Natural killer cell (primary cell): ENCODE measurements at places on chromosomes 6 and 20. TPM values are rescaled to one million over a fixed set of nuclear protein-coding genes. Genes with fewer than 3 reads are reported as not detected.

EEF1A1 gene
- total RNA-seq = 7,348 TPM

MROH8 gene
- 1.7 TPM for total RNA-seq

GNRH2 gene
- 0.68 TPM for total RNA-seq

DEFB116 gene
- total RNA-seq = not detected

GUCA1A gene
- total RNA-seq = not detected

RHAG gene
- not detected for total RNA-seq

AVP gene
- not detected for total RNA-seq

IRAK1BP1 gene
- total RNA-seq = 0.56 TPM

ESR1 gene
- 0.11 TPM for total RNA-seq

NTSR1 gene
- not detected for total RNA-seq

C20orf202 gene
- total RNA-seq = 0.16 TPM

MAFB gene
- 38.9 TPM for total RNA-seq

SLC17A2 gene
- not detected for total RNA-seq

HTR1E gene
- not detected for total RNA-seq

HLA-F gene
- 1,031 TPM for total RNA-seq

FKBP1C gene
- total RNA-seq = not detected

ADAM33 gene
- not detected for total RNA-seq

BPIFB2 gene
- total RNA-seq = not detected

PNLDC1 gene
- not detected for total RNA-seq

LY6G6C gene
- total RNA-seq = not detected

ID1 gene
- total RNA-seq = 6.4 TPM

SPATS1 gene
- not detected for total RNA-seq

HLA-DQA2 gene
- total RNA-seq = 15.2 TPM

CST2 gene
- total RNA-seq = not detected

PROKR2 gene
- total RNA-seq = not detected

RALGAPA2 gene
- total RNA-seq = 26.6 TPM

SIRPB2 gene
- total RNA-seq = 1.1 TPM

HDAC2 gene
- 74.5 TPM for total RNA-seq

AGPAT4 gene
- 38.1 TPM for total RNA-seq

SLC17A1 gene
- total RNA-seq = 0.71 TPM

TMEM217 gene
- 0.75 TPM for total RNA-seq
